Vagina (tissue), 2 donors: ENCODE measurements at places on chromosomes 16 and 17.

- DNase-seq, result no peak
Measured at GRCh38 chr16:10839279-10839666, 20.7 kb upstream of the TVP23A start.

- no peak for DNase-seq
Measured at GRCh38 chr17:20235747-20236146, 226.6 kb downstream of the SPECC1 start.

DNA sequence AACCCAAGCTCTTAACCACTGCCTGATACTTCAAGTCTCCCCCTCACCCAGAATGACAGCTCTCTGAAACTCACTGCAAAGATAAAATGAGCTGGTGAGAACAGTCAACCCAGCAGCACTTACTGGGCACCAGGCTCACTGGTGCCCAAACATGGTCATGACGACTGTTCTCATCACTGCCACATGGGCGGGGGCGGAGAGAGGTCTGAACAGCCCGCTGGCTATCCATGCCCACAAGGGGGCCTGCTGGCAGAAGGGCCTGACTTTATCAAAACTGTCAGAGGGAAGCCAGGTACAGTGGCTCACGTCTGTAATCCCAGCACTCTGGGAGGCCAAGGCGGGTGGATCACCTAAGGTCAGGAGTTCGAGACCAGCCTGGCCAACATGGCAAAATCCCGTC lies 4.0 kb downstream of the MYBBP1A start:
- no peak for DNase-seq

- DNase-seq, result no peak
Measured at GRCh38 chr17:44795421-44795820, 34.7 kb downstream of the GJC1 start.

DNA sequence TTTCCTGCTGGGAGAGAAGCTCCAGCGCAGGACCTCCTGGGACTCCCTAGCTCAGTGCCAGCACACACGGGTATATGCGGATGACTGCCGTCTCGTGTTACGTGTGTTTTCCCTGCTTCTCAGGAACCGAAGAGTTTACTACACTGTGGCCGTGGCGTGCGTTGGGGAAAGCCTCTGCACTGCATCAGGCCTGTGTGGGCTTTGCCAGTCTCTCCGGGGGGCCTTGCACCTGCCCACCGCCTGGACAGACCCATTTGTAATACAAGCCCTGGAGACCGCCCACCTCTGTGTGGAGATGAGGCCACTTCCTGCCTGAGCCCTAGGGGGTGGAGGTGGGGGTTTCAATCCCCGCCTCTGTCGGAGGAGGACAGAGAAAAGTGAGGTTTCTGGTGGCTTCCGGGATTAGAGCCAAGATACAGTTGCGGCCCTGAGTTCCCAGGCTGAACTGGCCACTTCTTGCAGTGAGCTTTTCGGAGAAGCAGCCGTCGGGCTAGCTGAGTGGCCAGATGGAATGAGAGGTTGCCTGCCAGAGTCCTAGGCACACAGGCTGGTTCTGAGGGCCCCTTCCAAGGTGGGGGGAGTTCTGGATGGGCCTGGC lies 43.4 kb upstream of the GSE1 start:
- DNase-seq, result no peak

GRCh38 chr16:24975428-24975889 lies 39.7 kb downstream of the ARHGAP17 start:
- DNase-seq, result no peak

DNA sequence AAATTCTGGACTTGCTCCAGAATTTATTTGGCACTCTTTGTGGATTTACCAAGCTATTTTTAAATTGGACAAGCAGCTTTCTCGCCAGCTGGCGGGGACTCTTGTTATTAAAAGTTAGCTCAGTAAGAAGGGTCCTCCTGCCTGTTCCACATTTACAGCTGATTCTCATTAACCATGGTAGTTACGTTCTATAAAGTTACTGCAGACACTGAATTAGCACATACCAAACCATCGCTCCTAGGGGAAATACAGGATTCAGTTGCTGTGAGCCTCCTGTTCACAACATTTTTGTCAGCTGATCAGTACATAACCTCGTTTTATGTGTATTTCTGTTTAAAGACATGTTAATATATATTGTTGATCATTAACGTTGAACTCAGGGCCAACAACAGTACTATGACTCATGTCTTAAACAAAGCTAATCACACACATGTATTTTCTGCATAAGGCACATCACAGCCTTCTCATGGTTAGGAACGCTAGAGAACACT lies 4.2 kb downstream of the LDAF1 start:
- DNase-seq, result no peak

DNA sequence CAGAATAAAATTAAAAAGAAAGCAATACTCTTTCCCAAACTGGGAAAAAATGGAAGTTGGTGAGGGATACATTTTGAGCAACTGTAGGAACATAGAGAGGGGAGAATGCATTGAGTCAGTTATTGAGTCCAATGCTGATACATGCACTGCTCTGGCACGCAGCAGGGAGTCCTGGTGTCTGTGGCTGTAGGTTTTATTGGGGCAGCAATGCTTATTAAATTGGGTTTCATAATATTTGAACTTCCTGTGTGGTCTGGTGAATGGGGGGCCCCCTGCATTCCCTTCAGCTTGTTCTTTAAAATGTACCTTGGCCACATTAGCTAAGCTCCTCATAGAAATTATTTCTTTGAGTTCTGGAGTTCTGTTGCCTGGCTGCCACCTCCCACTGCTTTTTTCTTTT lies 125.2 kb upstream of the ELAC2 start:
- no peak for DNase-seq

GRCh38 chr16:12458591-12459358 lies 344.9 kb downstream of the CPPED1 start:
- no peak for DNase-seq

DNA sequence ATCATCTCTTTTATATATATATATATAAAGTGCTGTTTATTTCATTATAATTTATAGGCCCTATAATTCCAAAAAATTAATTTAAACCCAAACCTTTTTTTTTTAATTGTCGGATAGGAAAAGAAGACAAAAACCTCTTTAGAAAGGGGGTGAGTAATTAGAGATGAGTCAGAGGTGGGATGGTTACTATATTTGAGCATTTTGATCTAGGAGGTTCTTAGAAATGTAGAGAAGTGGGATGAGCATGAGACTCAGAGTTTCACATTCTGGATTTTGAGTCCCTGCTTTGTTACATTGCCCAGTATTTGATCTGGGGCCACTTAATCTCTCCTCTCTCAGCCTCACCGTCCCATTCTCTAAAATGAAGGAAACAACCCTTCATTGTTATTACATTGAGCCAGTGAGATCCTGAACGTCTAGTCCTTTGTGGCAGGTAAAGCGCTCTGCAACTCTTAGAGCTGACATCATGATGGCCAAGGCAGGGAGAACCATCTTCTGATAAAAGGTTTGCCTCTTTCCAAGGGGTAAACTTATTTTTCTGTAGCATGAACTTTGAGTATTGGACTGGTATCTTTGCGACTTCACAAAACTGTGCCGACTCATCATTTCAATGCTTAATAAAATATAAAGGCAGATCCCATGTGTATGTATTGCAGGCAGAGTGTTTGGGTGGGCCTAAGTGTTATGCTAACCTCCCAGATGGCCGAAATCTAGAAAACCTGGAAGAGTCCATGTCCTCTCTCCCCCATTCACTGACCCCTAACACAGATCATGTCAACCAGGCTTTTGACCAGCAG lies 21.3 kb downstream of the HS3ST3B1 start:
- no peak for DNase-seq

GRCh38 chr16:25034911-25035310 lies 19.7 kb upstream of the ARHGAP17 start:
- DNase-seq, result no peak

DNA sequence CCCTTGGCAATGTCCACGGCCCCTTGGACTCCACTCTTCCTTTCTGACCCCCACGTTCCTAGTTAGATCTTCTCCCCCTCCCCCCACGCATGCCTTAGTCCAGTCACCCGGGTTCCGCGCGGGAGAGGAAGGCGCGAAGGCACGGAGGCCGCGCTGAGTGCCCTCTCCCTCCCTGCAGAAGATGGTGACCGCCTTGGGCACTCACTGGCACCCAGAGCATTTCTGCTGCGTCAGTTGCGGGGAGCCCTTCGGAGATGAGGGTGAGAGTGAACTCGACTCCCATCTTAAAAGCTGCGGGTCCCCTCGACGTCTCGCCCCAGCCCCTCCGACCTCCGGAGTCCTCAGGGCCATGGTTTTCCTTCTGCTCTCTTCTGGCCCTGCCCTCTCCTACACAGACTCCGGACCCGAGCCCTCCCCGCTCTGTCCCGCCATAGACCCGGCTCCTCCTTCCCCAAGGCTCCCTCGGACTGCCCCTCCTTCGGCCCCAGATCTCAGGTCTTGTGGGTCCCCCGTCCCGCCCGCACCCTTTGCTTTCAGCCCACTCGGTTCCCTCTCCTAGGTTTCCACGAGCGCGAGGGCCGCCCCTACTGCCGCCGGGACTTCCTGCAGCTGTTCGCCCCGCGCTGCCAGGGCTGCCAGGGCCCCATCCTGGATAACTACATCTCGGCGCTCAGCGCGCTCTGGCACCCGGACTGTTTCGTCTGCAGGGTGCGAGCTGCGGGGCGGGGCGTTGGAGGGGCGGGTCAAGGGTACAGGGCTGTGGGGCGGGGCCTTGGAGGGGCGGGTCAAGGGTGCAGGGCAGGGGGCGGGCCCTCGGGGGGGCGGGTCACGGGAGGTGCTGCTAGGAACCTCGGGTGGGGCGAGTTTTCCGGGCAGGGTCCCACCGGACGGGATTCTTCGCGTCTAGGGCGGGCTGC lies 4.6 kb downstream of the TGFB1I1 start:
- no peak for DNase-seq

- DNase-seq, result no peak
Measured at GRCh38 chr16:1432388-1433262, 1.7 kb downstream of the PERCC1 start.
